ENCODE measurements at places on chromosomes 2 and 18.

DNA sequence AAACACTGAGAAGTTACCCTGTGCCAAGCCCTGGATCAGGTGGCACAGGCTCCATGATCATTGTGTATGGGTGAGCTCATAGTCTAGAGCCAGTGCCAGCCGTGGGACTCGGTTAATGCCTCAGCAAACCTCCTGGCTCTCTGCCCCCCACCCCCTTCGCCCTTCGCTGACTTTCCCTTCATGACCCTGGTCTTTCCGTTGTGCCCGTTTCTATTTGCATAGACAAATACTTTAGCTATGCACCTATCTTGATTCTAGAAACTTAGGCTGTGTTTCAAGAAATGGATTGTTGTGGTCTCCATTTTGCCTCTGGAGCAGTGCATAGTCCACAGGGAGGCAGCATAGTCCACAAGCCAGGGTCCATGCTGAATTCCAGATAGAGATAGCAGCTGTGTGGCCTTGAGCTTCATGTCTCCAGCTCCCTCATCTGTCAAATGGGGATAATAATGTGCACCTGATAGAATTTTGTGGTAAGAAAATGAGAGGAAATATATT is 44.8 kb upstream of the KDM3A start:
- DNase-seq, result no peak

DNA sequence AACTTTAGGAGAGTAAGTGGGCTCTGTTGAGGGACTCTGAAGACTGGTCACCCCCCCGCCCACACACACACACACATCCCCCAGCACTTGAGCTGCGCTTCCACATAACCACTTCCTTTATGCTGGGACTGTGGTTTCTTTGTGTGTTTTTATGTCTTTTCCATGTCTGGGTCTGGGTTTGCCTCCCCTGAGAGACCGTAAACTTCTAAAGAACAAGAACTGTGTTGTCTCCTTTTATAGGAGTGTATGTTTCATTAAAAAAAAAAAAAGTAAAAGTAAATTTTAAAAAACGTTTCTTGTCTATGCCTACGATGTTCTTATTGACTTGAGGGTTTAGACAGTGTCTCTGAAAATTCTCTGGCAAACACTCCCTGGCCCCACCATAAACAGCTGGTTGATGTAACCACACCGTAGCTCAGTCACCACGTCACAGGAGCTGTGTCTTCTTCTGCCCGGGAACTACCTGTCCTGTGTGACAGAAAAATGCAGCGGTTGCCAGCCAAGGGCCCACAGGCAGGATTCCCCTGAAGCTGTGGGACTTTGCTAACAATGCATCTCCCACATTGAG is 68.0 kb downstream of the KLHL29 start:
- no peak for DNase-seq

DNA sequence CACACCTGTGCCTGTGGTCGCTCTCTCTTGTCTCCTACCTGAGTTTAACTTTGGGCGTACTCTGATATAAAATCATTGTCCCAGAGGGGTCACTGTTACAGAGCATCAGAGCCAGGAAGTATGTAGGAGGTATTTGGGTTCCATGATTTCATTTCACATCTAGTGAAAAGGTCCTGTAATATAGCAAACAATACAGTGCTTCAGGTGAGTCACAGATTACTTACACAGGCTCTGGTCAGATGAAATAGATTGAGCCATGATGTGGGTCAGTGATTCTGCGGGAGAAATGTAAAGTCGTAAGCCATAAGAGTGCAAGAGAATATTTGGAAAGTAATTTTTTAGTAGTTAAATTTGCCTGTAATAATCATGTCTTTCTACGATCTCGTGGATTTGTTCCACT is 70.2 kb downstream of the SOCS6 start:
- DNase-seq, result no peak

GRCh38 chr2:241813644-241814392 is 4.8 kb downstream of the NEU4 start:
- no peak for DNase-seq

DNA sequence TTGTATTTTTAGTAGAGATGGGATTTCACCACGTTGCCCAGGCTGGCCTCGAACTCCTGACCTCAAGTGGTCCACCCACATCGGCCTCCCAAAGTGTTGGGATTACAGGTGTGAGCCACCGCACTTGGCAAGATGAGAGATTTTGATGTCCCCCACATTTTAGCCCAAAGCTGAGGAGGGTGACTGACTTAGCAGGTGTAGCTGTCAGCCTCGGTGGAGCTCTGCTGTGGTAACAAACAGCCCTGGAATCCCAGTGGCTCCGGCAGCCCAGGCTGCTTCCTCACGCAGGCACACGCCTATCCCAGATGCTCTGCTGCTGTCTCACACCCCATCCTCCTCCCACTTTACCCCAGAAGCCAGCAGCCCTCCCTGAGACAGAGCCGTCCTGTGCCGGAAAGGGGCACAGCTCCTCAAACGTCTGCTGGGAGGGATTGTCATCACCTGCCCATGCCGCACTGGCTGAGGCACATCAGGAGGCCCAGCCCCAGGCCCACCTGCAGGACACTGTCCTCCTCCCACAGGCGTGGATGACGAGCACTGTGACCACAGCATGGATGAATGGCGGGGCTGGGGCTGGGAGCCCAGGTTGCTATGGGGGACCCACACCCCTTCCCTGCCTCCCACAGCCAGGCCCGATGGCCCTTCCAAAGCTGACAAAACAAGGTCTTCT is 10.6 kb upstream of the BOK start:
- DNase-seq, result no peak

- DNase-seq, result no peak
These were observed 128.8 kb upstream of the SESTD1 start for GRCh38 chr2:179393481-179393880.

DNA sequence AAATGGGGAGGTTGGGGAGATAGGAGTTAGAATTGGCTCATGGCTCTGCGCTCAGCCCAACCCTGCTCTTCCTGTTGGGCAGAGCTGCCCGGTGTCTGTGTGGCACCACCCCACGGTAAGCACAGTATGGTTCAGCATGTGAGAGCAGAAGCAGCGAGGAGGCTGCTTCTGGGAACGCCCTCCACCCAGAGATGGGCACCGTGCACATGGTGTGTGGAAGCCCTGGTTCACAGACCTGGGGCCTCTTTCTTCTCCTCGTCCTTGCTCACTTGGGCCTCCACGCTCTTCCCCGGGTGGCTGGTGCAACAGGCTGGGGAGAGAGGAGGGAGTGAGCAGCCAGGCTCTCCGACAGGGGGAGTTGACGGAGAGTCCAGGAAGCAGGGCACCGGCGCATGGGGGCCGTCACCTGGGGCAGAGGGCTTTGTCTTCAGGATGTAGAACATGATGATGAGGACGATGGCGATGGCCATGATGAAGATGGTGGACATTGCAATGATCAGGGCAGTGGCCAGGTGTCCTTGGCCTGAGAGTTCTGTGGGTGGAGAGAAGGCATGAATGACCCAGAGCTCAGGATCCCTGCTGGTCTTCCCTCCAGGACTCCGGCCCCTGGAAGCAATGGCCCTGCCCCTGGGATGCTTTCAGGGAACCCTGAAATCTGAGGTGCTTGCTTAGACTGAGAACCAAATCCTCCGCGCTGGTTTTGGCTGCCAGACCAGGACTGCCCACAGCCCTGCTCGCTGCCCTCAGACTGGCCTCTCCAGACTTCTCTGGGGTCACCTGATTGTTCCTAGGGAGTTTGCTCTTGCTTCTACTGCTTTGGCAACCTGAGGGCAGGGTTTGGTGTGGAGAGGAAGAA is 78.3 kb downstream of the EDAR start:
- no peak for DNase-seq

GRCh38 chr2:210072922-210073509 is 70.6 kb downstream of the RPE start:
- no peak for DNase-seq

Data from activated naive CD4-positive, alpha-beta T cell (primary cell).